RWPE2 (cell line): ENCODE measurements at places on chromosomes 2 and 18.
A peak's percentile ranks its signal among the peaks of the same experiment; 100 is the strongest.

- peak; percentile 91 for DNase-seq
Measured at GRCh38 chr2:222959358-222959757, 92.6 kb upstream of the KCNE4 start.

DNA sequence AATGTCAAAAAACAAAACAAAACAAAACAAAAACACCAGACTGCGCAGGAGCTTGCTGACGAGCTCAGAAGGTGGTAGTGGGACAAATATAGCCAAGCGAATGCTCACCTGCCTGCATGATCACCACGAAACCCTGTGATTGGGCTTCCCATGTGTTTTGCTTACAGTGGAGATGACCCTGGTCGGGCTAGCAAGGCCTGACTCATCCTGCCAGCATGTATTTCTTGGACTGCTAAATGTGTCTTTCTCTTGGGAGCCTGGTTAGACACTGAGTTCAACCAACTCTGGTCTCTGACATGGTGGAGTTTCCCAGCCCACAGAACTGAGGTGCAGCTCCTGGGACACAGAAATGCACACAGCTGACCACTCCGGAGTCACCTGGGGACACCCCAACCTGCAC, 30.7 kb upstream of the DUSP2 start:
- DNase-seq = no peak

- DNase-seq = no peak
Measured at GRCh38 chr2:196307775-196308305, 136.5 kb upstream of the STK17B start.

DNA sequence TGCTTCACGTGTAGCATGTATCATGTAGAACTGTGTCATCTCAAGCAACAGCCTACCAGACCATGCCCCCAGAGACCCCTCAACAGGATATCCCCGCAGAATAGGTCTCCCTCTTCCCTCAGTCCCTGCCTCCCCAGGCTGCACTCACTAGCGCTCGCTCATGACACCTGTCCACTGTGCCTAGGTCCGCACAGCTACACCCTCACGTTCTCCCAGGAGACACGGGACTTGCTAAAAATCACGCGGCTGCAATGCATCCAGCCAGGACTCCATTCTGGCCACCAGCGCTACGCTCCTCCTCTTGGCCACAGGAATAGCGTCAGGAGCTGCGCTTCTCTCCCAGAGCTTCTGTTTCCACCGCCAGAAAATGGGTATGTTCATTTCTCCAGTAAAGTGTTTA, 2.5 kb downstream of the PXDN start:
- DNase-seq = no peak

GRCh38 chr2:17251171-17251570, 267.1 kb downstream of the RAD51AP2 start:
- DNase-seq = no peak

- no peak for DNase-seq
Measured at GRCh38 chr2:230866756-230867523, 2.2 kb downstream of the ITM2C start.

- DNase-seq = no peak
Measured at GRCh38 chr2:236159778-236160170, 8.4 kb downstream of the GBX2 start.

DNA sequence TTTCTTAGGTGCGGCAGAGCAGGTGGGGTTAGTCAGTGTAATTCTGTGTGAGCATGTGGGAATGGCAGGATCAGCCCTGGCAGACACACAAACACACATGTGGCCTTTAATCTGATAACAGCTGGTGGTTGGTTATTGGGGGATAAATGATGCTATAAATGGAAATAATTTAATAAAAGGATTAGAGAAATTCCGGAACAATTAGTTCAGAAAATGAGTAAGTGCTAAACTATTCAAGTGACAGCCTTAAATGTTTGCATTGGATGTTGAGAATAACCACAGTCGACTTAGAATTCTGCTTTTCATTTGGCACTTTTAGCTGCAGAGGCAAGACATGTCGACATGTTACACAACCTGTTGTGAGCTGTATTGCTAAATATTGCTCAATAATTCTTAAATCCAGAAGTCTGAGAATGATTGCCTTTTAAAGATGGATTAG, 7.2 kb downstream of the SMYD1 start:
- no peak for DNase-seq

DNA sequence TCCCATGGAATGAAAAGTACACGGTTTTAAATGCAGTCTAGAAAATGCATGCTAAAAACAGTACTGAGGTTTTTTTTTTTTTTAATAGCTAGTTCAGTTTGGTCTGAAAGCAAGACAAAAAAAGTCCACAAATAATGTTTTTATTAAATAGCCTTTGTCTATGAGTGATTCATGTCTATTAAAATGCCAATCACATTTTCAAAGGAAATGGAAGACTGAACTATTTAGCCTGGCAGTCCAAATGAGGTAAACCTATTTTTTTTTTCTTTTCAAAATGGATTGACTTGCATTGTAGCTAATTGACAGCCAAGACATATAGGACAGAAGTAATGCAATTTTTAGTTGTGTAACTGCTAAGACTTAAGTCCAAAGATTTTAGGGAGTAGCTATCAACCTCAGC, 90.3 kb downstream of the LRP1B start:
- DNase-seq = no peak

DNA sequence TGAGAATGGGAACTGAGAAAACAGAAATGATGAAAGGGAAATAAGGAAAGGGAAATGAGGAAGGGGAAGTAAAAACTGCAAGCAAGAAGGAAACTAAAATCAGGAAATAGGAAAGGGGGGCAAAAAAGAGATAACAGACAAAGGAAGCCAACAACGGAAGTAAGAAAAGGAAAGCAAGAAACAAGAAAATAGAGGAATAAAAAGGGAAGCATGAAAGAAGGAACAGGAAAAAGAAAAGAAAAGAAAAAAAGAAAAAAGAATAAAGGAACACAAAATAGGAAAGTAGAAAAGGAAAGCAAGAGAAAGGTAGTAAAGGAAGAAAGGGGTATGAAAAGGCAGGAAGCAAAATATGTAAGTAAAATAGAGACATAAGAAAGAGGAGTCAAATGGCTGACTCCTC, 241.2 kb upstream of the NCKAP5 start:
- no peak for DNase-seq

DNA sequence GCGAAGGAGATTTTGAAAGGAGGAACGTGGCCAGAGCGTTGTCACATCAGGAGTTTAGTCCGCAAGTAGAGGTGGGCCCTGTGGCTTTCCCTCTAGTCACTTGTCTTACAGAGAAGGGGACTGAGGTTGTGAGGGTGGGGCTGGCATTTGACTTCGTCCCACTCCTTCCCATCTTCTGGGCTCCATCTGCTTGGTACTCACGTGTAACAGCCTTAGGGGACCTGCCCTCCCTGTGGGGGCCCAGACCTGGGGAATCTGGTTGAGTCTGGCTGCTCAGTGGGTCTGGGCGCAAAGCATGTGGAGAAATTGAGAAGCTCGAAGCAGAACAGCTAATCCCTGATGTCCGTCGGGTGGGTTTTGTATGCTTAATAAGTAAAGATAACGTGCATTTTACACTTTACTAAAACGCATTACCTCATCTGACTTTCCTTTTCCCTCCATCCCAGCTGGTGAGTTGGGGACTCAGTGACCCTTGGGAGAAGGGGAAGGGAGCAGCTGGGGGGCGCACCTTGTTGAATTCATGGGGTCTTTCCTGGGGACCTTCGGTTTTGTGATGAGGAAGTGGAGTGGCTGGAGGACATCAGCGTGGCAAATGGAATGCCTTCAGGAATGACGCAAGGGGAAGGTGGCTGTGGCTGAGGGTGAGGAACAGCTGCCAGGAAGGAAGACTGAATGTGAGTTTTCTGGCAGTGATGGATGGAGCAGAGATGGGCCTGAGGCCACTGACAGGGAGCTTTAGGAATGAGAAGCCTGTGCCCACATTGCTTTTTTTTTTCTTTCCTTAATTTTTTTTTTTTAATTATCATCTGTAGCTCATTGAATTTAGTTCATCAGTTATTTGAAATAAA, 44.8 kb downstream of the ASAP2 start:
- no peak for DNase-seq

DNA sequence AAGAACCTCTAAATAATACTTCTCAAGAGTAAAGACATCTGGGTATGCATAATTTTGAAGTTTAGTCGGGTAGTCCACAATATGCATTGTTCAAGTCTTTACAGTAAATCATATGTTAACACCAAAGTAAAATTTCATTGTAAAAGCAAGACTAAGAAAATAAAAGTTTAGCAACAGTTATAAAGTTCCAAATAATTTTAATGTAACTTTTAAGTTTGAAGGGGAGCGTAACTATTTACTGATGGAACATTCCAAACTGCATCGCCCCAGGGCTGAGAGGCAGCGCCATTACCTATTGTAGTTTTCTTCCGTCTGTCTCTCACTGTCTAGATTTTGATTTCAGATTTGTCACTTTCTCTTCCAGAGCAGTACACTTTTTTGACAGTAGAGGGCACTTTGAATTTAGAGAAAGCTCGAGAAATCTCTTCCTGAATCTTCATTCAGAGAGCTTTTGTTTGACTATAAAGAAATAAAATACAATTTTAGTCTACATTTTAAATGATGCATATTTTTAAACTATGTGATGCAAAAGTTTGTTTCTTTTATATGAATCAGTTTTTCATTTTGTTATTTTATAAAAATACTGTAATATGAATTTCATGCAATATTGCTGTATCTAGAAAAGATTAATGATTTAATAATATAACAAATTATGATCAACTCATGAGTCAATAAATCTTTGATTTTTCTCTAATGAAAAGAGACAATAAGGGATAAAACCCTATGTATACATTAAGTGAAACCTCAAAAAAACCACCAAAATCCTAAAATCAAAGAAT, 389.8 kb downstream of the FIGN start:
- DNase-seq = no peak

- DNase-seq = no peak
Measured at GRCh38 chr2:191800874-191801273, 46.0 kb downstream of the CAVIN2 start.

DNA sequence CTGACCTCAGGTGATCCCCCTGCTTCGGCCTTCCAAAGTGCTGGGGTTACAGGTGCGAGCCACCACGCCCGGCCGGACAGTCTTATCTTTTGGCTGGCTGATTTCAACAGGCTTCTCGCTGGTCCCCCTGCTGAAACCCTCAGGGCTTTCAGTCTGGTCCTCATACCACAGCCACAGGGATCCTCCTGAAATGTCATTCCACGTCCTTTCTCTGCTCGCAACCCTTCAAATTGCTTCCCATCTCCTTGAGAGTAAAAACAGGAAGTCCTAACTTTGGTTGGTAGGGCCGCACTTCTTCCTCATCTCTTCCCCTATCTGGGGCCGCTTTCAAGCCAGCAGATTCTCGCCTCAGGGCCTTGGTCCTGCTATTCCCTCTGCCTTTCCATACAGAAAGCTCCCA, 1.4 kb upstream of the CAB39 start:
- no peak for DNase-seq

DNA sequence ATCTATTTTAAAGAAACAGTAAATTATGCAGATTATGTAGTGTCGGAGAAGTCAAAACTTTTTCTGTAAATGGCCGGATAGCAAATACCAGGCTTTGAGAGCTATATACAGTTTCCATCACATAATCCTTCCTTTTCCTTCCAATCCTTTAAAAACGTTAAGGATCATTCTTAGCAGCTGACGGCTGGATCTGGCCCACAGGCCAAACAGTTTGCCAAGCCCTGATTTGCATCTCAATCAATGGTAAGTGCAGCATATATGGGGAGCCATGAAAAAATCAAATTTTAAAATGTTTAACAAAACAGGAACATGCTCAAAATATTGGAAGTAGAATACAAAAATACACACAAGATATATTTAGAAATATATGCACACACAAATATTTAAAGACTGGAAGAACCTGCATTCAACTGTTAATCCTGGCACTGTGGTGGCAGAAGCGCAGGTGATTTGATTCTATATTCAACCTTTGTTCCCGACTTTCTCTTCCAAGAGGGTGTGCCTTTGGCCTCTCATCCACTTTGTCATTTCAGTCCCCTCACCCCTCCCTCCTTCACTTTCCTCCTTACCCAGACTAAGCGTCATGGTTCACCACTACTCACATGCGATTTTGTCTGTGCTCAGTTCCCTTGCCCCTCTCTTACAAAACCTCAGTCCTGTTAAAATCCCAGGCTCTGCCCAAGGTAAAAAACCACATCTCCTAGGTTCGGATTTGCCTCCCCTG, 27.3 kb downstream of the NDUFA10 start:
- DNase-seq = no peak

GRCh38 chr2:216689397-216689796, 6.0 kb downstream of the IGFBP5 start:
- DNase-seq = no peak

DNA sequence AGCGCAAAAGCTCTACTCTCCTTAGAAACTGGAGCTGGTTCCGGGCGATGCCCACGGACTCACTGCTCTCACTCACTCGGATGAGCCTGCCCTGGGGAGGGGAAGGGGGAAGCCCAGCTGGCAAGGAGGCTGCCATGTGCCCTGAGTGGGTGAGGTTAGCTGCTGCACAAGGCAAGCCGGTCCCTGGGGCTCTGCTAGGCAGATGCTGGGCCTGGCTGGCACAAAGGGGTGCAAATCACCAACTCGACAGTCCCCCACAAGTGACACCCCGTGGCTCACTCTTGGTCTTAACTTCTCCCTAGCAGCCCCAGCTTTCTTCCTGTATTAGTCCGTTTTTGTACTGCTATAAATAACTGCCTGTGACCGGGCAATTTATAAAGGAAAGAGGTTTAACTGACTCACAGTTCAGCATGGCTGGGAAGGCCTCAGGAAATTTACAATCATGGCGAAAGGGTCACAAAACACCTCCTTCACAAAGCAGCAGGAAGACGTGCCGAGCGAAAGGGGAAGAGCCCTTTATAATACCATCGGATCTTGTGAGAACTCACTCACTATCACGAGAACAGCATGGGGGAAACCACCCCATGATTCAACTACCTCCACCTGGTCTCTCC, 33.2 kb downstream of the ADCY3 start:
- no peak for DNase-seq

- DNase-seq = no peak
Measured at GRCh38 chr2:231633241-231633976, 40.7 kb downstream of the TEX44 start.

- DNase-seq = no peak
Measured at GRCh38 chr18:11078491-11078890, 70.9 kb downstream of the PIEZO2 start.

- DNase-seq = no peak
Measured at GRCh38 chr2:237876061-237876526, 16.7 kb downstream of the RAMP1 start.

DNA sequence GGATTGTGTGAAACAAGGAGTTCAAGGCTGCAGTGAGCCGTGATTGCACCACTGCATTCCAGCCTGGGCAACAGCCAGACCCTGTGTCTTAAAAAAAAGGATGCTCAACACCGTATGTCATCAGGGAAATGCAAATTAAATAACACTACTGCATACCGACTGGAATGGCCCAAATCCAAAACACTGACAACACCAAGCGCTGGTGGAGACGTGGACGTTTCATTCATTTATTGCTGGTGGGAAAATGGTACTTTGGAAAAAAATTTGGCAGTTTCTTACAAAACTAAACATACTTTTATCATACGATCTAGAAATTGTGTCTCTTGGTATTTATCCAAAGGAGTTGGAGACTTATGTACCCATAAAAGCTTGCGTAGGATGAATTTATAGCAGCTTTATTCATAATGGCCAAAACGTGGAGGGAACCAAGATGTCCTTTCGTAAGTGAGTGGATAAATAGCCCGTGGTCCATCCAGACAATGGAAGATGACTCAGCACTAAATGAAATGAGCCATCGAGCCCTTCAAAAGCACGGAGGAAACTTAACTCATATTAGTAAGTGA, 24.2 kb downstream of the NEU4 start:
- DNase-seq = no peak

- DNase-seq = no peak
Measured at GRCh38 chr2:30236591-30237238, 5.4 kb downstream of the LBH start.

GRCh38 chr18:47969816-47970215, 39.4 kb upstream of the SMAD2 start:
- DNase-seq = no peak

GRCh38 chr2:62539606-62540407, 33.8 kb upstream of the TMEM17 start:
- no peak for DNase-seq
